ENCODE measurements at places on chromosomes 5 and 9.
A peak's percentile ranks its signal among the peaks of the same experiment; 100 is the strongest.

DNA sequence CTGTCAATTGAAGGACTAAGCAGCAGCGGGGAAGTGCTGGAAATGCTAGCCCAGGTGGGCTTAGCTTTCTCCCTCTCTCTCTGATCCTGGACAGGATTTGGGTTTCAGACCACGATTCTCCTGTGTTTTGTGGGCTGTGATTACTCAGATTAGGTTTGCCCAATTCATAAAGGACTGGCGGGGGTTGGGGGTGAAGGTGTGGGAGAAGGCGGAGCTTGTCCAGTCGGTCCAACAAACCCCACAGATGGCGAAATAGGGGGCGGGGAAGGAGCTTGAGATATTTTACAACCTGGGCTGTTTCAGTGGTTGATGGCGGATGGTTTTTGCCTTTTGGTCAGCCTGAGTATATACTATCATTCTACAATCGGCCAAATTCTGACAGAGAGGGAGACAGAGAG lies 35.2 kb downstream of the PCDHAC2 start:
- DNase-seq, result no peak

- DNase-seq, result no peak
These were observed 14.3 kb downstream of the PDE8B start for GRCh38 chr5:77224672-77225355.

GRCh38 chr5:56077796-56078233 lies 83.1 kb upstream of the IL6ST start:
- DNase-seq, result no peak

- peak; percentile 43 for DNase-seq
These were observed 73.0 kb downstream of the C9orf85 start for GRCh38 chr9:71984403-71984802.

DNA sequence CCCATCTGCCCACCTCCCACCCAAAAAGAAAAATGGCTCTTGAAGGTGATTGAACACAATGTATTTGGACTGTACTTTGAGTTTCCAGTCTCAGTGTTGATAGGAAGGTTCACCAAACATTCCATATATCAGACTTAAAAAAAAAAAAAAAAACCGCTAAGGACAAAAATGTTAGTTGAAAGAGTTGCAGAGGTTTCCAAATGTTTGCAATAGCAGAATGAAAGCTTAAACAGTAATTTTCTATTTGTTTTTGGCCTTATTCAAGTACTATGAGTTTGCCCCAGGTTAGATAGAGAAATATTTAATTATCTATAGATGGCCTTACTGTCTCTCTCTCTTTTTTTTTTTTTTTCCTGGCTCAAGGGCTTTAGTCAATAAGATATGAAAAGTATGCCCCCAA lies 6.1 kb downstream of the LRRTM2 start:
- no peak for DNase-seq

Data from HS-5 (cell line).